ENCODE measurements at places on chromosomes 16 and 17. TPM values are rescaled to one million over a fixed set of nuclear protein-coding genes. Genes with fewer than 3 reads are reported as not detected.

- no peak for DNase-seq
Measured at GRCh38 chr17:78058001-78058400, 70.6 kb downstream of the TMC6 start.

- peak; percentile 76 for DNase-seq
Measured at GRCh38 chr16:1297018-1297696, 12.3 kb upstream of the UBE2I start.

GRCh38 chr17:55794725-55795482 lies 44.1 kb downstream of the PCTP start:
- no peak for DNase-seq

- peak; percentile 89 for DNase-seq
Measured at GRCh38 chr17:41666708-41667279, 21.9 kb upstream of the EIF1 start.

GRCh38 chr17:40903129-40903847 lies 18.2 kb upstream of the KRT20 start:
- DNase-seq = no peak

PLXDC1 gene
- total RNA-seq = 6.5 TPM

KIF2B gene
- not detected for total RNA-seq

All from body of pancreas (tissue), 4 donors.